Stimulated activated CD8-positive, alpha-beta memory T cell treated with anti-CD3 and anti-CD28 coated beads, Interleukin-4, amount 100 ng/mL, for 1 hour (primary cell): ENCODE measurements at places on chromosomes 16 and 17.

GRCh38 chr17:65514082-65514481 lies 47.4 kb downstream of the AXIN2 start:
- DNase-seq: no peak

DNA sequence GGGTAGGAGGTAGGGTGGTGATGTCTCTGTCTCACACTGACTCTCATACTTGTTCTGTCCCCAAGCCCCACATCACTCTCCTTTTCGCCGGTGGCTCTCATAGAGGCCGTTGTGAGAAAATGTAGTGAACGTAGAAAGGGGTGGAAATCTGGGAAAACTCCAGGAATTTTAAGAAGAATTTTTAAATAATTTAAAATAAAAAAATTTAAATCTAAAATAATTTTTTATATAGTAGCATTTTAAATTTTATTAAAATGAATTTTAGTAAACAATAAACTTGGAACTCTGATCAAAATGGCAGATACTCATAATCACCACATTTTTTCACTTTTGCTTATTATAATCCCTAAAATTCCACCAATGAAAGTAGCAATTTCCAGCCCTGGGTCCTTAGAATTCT lies 473.6 kb upstream of the ZFHX3 start:
- no peak for DNase-seq

GRCh38 chr16:56312028-56312300 lies 113.4 kb downstream of the AMFR start:
- DNase-seq: no peak

GRCh38 chr16:51434567-51435198 lies 283.6 kb upstream of the SALL1 start:
- DNase-seq: no peak

GRCh38 chr16:89993971-89994370 lies 25.3 kb downstream of the DBNDD1 start:
- DNase-seq: no peak
